Fibroblast of lung (primary cell): ENCODE measurements at places on chromosomes 5 and 9.
A peak's percentile ranks its signal among the peaks of the same experiment; 100 is the strongest.

DNA sequence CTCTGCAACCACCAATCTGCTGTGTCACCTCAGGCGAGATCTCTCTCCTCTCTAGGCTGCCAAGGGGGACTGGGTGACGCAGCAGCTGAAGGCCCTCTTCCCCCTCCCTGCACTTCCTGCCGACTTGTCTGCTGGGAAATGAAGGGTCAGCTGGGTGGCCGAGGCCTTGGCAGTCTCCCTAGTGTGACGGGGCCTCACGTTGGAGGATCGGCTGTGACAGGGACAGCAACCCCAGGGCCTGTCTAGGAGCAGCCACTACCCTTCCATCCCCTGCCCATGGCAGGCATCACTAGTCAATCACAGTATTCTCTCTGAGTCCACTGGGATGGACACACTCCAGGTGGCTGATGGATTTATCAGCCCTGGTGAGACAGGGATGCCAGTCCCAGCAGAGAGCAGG is 107.3 kb upstream of the SARDH start:
- DNase-seq: peak; percentile 68

DNA sequence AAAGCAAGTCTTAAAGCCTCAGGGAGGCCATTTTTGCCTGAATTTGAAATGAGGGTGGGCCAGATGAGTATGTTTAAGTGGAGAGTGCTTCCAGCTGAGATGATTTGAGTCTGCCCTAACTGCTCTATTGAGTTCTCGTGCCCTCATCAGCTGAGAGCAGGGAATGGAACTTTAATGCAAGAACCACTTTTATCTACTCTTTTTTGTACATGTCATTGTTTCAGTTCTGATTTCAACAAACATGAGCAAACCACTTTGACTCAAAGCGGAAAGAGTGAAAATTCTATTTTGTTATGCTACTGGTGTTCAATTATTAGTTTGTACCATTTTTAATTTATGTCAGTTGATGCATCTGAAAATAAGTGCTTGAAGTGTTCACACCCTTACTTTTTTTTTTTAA is 35.8 kb downstream of the DCAF10 start:
- no peak for DNase-seq

DNA sequence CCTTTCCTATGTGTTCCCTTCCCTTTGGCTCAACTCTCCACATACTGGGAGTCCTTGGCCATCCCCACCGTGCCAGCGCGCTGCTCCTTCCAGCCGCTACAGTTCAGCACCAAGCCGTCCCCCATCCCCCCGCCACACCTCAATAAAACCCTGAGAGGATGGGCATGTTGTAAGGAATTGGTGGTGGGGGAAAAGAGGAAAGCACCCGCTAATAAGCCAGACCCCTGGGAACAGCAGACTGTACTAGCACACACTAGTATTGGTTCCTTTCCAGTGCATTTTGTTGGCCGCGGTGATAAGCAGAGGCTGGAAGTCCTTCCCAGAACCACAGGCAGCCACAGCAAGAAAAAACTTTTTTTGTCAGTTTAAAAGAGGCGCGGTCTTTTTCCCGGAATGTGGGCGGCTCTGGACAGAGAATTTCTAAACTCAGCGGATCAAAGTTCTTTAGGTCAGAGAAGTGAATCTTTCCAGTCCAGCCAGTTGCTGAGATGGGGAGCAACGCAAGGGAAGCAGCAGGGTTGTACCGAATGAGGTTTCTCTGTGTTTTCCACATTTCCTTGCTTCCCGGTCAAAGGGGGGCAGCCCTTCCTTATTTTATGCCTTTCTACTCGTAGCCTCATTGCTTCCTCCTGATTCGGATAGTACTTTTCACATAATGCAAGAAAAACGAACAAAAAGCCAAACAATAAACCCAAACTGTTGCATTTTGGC is 2.1 kb downstream of the CHSY3 start:
- peak; percentile 53 for DNase-seq

DNA sequence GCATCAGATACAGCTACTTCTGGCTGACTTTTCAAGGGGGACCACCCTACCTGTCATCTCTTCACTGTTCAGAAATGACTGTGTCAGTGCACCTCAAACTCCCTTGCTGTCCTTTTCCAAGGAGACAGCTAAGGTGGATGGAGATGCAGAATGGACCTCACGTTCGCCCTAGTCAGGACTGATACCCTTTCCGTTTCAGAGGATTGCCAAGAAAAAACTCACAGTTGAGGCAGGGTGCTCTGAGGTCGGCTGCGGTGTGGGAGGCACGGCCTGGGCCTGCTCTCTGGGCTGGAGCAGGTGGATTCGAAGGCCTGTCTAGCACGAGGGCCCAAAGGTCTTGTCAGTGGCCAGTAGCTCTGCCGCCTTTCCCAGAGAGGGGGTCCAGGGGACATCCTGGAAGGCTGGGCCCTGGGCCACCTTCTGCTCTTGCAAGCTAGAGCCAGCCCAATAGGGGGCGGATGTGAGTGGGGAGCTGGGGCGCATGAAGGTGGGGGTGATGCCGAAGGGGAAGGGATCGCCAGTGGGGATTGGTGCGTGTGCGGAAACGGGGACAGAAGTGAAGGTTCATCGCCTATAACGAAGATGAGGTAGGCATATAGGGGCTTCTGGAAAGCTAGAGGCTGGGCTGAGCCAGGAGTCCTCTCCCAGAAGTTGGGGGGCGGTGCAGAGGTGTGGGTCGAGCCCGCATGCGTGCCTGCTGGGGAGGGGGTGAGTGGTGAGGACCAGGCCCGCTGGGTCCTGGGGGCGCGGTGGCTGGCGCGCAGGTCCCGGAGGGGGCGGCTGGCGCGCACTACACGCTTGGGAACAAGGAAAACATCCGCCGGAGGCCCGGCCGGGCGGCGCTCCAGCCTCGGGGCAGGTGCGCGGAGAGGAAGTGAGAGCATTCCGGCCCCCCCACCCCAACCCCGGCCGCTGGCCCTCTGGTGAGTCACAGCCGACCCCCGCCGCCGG is 2.5 kb upstream of the MSMP start:
- peak; percentile 43 for DNase-seq

DNA sequence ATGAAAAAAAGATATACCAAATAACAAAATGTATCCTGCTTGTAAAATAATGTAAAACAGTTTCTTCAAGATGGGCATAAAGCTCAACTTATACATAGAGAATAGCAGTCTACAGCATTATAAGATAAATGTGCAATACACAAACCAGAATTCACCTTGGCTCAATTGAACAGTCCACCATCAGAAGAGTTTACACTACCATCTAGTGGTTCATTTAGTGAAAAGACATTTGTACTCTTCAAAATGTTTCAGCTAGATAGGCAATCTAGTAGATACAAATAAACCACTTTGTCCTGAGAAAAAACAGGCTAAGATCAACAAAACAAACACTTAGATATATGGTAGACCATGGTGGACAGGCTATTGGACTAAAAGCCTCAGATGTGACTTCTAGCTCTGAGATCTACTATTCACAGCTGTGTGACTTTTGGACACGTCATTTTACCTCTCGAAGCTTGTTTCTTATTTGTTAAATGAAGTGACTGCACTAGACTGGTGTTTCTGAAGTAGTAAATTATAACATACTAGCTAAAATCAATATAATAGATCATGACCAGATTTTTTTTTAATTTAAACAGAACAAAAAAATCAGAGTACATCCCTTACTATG is 22.1 kb upstream of the TPD52L3 start:
- peak; percentile 65 for DNase-seq

- DNase-seq: peak; percentile 29
Observed at GRCh38 chr5:148949841-148950470, 112.9 kb downstream of the SH3TC2 start.

- DNase-seq: peak; percentile 14
Observed at GRCh38 chr9:38621434-38622287, 1.3 kb upstream of the ANKRD18A start.
